ENCODE measurements at places on chromosomes 2 and 18.

DNA sequence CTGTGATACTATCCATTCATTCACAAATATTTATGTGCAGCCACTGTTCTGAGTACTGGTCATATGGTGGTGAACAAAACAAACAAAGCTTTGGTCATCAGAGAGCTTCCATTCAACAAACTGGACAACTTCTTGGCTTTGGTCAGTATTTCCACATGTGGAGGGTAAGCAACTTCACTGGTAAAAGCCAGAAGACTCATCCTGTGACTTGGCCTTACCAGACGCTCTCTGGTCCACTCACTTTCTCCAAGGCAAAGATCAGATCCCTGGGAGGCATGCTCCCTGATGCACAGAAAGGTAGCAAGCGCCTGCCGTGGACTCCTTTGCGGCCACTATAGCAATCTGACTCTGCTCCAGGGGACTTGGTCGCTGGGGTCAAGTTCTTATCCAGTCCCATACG is 179.5 kb downstream of the EN1 start:
- DNase-seq: no peak

- DNase-seq: no peak
Observed at GRCh38 chr2:226578373-226578772, 221.2 kb downstream of the IRS1 start.

DNA sequence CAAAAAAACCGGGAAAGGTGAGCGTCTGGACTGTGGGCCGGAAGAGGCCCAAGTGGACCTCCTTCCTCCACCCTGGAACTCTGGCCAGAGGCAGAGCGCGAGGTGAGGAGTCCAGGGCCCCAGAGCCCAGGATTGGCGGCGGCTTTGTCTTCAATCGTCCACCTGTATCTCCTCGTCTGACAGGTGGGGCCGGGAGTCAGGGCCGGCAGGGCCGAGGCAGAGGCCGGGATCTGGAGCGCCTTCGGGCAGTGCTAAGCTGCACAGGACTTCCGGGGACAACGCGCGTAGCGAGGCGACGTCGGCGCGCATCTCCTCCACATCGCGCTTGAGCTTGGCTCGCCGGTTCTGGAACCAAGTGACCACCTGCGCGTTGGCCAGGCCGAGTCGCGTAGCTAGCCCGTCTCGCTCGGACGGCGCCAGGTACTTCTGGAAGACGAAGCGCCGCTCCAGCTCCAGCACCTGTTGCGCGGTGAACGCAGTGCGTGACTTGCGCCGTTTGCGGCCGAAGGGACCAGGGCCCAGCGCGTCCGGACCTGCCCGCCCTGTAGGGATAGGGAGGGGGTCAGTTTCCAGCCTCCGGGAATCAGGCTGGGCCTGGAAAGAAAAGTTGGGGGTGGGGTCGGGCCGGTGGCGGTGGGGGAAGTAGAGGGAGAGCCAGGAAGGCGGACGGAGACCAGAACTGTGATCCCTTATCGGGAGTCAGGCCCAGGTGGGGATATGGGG is 1.5 kb downstream of the LBX2 start:
- no peak for DNase-seq

DNA sequence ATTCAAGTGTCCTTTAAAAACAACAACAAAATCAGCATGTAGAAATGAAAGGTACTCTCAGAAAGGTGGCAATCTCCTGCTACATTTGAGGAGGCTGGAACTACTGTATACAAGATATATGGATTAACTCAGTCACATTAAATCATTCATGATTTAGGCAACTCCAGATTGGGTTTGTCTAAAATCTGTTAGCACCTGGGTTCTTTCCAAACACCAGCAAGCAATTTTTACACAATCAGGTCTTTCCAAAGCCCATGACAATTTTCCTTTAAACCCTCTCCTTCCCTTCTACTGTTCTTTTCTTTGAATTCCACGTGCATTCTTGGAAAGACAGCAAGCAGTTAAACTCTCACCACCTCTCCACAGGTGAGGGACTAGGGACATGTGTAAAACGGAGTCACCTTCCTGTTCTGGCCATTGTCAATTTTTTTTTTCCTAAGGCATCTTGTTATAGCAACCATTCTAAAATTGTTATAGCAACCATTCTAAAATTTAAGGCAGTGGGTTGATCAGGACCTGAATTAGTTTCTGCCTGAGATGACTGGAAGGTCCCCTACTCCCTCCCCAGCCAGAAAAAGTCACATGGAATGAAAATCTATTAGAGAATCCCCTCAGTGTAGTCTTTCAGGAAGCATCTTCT is 113.9 kb downstream of the ANKRD44 start:
- no peak for DNase-seq

DNA sequence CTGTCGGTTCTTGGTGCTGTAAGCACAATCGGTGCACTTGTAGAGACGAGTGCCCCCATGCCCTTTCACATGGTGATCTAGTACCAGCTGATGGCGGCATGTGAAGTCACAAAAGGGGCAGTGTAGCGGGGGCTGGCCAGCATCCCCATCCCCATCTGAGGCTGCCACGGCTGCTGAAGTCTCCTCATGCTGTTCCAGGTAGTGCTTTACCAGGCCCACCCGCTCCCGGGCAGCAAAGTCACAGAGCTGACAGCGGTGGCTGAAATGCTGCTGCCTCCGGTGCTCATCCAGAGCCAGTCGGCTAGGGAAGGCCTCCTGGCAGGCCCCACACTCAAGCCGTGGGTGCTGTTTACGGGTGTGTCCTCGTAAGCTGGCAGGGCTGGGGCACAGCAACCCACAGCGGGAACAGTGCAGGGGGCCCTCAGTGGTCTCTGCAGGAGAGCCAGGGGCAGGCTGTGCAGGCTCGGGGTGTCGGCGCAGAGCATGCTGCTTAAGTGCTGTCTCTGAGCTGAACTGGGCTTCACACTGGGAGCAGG is 17.2 kb downstream of the ZNF142 start:
- no peak for DNase-seq

DNA sequence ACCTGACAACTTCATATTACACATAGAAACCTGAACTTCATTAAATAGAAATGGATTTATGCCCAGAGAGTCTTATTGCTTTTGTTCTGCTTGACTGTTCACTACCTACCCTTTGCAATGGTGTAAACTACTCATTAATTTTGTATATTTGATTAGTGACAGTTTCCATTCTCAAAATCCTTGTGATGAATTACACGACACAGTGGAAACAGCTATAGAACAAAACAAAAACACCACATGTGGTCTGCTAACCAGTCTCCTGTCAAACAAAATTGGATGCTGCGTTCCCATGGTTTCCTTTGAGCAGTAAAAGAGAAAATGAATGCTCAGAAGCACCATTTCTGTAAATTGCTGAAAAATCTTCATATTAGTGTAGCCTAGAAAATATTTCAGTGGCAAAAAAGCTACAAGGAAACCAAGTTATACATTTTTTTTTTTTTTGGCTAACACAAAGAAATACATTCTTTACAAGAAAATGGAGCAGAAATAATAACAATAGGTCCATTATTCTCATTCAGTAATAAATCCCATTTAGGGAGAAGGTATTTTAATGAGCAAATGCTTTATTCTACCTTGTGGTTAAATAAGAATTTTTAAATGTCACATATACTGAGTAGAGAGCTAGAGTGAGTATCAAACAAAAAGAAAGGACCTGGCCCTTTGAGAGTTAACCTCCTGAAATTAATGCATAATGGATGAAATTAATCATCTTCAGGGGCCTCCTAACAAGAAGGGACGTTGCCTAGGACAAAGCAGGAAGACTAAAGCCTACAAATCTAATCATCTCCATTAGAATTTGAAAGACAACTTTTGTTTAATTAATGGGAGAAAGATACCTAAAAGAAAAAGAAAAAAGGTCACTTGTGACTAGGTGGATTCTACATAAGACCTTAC is 355.1 kb upstream of the ZC3H15 start:
- DNase-seq: no peak

GRCh38 chr2:146916914-146917313 is 927.9 kb upstream of the ACVR2A start:
- no peak for DNase-seq

DNA sequence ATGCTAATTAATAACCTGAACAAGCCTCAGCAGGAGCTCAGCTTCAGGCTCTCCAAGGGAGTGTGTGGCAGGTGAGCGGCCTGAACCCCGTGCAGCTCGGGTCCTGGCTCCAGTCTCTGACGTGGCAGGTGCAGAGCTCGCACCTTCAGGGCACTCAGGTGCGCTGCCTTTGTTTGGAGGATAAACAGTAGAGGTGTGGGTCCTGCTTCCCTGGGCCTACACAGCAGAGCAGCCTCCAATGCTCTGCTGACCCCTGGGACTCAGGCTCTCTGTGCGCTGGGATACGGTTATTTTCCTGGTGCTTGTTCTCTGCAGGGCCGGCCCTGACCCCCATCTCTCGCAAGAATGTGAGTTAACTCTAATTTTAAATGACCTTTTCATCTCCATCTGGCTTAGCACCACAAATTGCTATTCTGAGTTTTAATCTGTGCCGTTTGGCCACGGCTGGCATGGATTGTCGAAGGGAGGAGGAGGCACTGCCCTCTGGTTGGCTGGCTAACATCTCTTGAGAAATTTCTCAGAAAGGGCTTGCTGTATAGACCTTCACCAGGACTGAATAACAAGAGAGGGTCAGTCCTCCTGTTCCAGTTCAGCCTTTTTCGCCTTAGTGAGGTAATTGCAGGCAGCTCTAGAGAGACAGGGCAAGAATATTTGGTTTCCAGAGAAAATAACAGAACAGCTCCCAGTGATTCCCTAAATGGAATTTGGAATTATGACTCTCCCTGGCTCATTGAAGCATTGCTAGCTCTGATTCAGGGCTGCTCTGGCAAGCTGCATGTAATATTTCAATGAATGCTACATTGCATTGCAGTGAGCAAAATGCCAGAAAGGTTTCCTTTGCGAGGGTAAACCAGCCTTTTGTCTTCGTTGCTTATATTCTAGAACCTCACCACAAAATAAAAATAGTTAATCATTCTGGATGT is 161.8 kb downstream of the DCDC2C start:
- no peak for DNase-seq

DNA sequence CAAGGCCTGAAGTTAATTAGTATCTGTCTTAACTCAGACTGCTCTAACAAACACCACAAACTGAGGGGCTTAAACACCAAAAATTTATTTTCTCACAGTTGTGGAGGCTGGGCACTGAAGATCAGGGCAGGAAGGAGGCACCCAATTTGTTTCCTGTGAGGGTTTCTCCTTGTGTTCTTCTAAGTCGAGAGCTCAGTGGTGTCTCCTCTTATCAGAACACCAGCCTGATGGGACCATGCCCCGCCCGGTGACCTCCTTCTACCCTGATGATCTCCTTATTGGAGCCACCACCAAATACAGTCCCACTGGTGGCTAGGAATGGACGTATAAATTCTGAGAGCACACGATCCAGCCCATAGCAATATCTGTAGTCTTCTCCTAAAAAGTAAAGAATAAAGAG is 20.5 kb downstream of the TMEM18 start:
- DNase-seq: no peak

DNA sequence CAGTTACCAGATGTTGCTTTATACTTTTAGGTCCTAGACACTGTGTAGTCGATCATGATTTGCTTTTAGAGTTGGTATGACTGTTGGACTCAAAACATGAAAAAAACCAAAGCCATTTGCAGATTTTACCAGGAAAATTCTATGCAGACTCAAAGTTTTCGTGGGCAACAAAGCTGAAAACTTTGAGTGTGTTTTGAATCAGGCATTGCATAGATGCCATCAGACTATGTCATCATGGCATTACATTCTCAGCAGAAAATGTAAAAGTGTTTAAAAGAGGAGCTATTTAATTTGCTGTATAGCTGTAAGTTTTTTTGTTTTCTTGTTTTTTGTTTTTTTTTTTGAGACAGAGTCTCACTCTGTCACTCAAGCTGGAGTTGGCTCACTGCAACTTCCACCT is 43.5 kb upstream of the ELAC1 start:
- DNase-seq: no peak

GRCh38 chr2:160209516-160209856 is 9.4 kb upstream of the ITGB6 start:
- DNase-seq: no peak

GRCh38 chr2:74893332-74893731 is 59.4 kb downstream of the HK2 start:
- DNase-seq: no peak

DNA sequence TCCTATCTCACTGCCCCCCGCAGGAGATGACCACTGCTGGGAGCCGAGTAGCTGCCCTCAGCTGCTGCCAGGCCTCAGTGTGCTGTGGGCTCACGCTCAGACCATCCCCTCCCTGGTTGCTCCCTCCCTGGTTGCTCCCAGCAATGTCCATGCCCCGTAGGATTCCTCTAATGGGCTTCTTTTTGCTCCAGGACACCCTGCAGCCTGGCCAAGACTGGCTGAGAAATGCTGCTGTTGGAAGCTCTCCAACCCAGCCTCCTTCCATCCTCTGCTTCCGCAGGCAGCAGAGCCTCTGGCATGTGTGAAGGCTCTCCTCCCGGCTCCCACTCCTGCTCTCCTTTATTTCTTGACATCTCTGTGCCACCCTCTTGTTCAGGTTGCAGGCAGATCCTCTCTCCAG is 48.6 kb downstream of the SOX11 start:
- DNase-seq: no peak

DNA sequence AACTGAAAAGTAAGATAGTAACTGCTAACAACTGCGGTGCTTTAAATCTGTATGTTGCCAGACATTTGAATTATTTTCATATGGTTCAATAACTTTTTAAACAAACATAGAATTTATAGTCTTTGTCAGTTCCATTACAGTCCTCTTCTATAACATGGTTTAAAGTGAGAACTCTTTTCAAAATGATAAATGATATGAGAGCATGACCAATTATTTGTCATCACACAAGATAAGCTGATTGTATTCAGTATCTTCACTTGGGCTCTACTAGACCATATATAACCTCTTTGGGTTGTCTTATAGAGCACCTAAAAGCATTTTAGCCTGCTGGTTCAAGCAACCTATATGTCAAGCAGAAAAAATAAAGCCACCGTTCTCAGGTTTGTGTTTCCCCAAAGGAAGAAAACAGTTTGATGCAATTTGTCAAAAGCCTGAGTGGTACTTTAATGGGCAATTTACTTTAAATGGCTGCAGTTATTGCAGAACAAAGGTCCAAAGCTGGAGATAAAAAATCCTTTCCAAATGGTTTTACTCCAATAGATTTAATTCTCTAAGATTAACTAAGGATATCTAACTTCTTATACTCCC is 298.4 kb downstream of the FSIP2 start:
- no peak for DNase-seq

DNA sequence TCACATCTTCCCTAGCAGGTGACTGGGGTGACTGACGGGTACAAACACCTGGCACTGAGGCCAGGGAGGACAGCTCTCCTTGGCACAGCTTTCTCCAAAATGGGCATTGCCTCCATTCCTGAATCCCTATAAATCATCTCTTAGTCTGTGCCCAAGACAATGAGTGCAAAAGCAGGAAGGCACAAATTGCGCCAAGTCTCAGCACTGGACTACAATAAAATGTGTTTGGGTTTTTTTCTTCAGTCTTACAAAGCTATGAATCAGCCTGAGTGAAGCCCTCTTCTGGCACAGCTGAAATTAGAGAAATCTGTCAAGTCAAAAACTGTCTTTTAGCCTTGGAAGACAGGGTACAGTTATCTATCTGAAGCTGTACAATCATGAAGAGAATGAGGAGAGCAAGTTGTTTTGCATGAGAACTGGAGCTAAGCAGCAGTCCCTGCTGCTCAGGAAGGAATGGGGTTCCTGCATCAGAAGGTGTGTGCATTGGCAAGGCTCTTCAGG is 90.8 kb downstream of the EPB41L3 start:
- no peak for DNase-seq

- no peak for DNase-seq
Observed at GRCh38 chr2:197090742-197091367, 164.3 kb upstream of the PGAP1 start.

- no peak for DNase-seq
Observed at GRCh38 chr2:45067859-45068570, 58.8 kb upstream of the SIX2 start.

- DNase-seq: no peak
Observed at GRCh38 chr2:63729831-63730230, 111.9 kb upstream of the UGP2 start.

- no peak for DNase-seq
Observed at GRCh38 chr18:2240311-2240705, 331.0 kb downstream of the METTL4 start.
